ENCODE measurements at places on chromosomes 1 and 21.

GRCh38 chr1:67937010-67937409 lies 103.7 kb upstream of the GNG12 start:
- H3K27me3 ChIP-seq: no peaks in the 10 kb centered on the region
- H3K4me1 ChIP-seq: no peaks in the 10 kb centered on the region
- DNase-seq: no peak

DNA sequence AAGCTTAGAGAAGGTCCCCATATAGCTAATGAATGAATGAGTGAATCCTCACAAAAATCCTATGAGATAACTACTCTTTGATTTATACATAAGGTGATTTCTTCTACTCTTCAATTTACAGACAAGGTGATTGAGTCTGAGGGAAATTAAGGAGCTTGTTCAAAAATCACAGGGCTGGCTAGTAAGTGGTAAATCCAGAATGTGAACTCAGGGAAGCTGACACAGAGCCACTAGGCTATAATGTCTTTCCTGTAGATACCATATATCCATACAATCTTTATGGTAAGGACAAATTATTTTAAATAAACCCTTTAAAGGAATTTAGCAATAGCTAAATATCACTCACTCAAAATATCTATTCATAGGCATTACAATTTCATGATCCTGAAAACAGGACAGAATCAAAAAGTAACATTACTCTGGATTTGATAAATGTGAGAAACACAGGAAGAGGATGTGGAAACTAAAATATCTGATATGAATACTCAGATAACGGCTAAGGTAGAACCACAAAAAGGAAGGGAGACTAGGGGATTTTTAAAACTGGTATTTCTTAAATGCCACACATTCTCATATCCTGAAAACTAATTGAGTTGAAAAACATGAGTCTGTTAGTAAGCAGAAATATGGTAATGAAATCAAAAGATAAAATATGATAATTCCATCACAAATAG lies 108.2 kb downstream of the NBPF12 start:
- no peak overlapping the region for H3K4me3 ChIP-seq
- no peaks in the 10 kb centered on the region for H3K27me3 ChIP-seq
- DNase-seq: no peak
- H3K27ac ChIP-seq: no peak overlapping the region

DNA sequence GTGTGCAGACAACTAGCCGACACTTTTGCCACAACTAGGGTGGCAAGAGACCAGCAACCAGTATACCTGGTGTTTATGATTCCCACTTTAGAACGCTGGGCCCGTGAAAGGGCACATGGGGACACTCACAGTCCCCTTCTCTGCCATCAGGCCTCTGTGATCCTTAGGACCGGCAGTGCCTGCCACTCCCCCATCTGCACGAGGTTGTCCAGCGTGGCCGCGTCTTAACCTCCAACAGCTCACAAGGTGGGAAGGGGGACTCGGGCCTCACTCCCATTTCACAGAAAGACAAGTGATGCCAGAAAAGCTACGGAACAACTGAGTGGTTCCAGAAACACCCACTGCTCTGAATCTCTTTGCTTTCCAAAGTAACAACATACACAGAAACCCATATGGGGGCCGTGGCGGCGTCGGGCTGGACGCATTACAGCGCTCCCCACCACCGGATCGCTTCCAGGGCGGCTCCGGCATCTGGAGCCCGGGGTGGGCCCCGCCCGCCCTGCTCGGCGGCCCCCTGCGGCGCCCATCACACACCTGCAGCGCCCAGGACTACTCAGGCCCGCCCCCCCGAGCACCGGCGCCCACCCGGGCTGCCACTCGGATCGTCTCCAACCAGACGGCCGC lies 1.0 kb downstream of the ZNF496 start:
- peak overlapping the region; percentile 97 for H3K4me3 ChIP-seq
- DNase-seq: no peak
- H3K4me1 ChIP-seq: peaks cover 19% of the 10 kb centered on the region
- H3K36me3 ChIP-seq: peaks cover 66% of the 10 kb centered on the region

DNA sequence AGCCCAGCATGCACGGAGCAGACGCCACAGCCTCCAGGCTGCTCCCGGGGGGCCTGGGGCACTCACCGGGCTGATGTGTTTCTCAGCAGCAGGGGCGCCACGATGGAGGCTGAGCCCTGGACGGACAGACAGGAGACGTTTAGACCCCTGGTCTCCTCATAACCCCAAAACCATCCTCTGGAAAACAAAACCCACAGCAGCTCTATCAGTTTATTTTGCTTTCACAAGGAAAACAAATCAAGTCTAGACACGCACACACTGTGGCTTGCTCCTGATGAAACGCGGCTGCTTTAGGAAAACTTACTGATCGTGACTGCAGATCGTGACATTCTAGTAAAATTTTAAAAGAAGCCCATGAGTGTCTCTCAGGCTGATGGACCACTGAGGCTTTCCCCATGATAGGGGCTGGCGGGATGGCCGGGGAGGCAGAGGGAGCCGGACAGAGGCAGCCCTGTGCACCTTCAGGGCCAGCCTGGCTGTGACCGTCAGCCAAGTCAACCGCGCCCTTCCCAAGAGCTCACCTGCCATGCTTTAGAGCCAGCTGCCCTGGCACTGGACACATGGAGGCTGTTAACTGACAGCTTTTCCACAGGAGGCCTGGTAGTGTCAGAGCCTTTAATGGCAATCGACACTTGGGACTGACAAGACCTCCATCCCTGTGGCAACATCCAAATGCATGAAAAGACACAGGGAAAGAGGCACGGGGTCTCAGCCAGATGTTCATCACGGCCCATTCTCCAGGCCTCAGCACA lies 5.2 kb downstream of the POFUT2 start:
- no peak overlapping the region for H3K27ac ChIP-seq
- H3K36me3 ChIP-seq: peaks cover 83% of the 10 kb centered on the region

GRCh38 chr1:22415489-22415888 lies 36.2 kb upstream of the ZBTB40 start:
- H3K4me1 ChIP-seq: peaks cover 31% of the 10 kb centered on the region
- DNase-seq: no peak
- H3K4me3 ChIP-seq: no peak overlapping the region
- peaks cover 5% of the 10 kb centered on the region for H3K27me3 ChIP-seq

GRCh38 chr1:92623187-92623778 lies 136.6 kb upstream of the GFI1 start:
- H3K27me3 ChIP-seq: no peaks in the 10 kb centered on the region
- no peaks in the 10 kb centered on the region for H3K4me1 ChIP-seq
- no peak for DNase-seq

DNA sequence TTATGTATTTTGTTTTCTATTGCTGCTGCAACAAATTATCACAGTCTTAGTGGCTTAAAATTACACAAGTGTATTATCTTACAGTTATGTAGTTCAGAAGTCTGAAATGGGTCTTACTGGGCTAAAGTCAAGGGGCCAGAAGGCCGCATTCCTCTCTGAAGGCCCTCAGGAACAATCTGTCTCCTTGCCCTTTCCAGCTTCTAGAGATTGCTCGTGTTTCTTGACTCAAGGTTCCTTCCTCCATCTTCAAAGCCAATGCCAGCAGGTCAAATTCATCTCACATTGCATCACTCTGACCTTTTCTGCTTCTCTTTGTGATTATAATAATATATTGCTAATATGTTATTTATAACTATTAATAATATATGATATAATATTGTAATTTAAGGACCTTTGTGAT lies 97.1 kb downstream of the DIRAS3 start:
- H3K27ac ChIP-seq: no peak overlapping the region
- no peak for DNase-seq
- H3K4me3 ChIP-seq: no peak overlapping the region
- H3K36me3 ChIP-seq: no peaks in the 10 kb centered on the region
- H3K27me3 ChIP-seq: no peaks in the 10 kb centered on the region

GRCh38 chr1:43304314-43304681 lies 3.5 kb downstream of the TIE1 start:
- H3K4me1 ChIP-seq: peaks cover 16% of the 10 kb centered on the region
- no peak overlapping the region for H3K27ac ChIP-seq
- no peak overlapping the region for H3K4me3 ChIP-seq
- H3K27me3 ChIP-seq: no peaks in the 10 kb centered on the region
- no peaks in the 10 kb centered on the region for H3K36me3 ChIP-seq

GRCh38 chr21:31874812-31875212 lies 2.0 kb downstream of the HUNK start:
- peaks cover 25% of the 10 kb centered on the region for H3K4me1 ChIP-seq
- peak; percentile 46 for DNase-seq
- H3K27me3 ChIP-seq: no peaks in the 10 kb centered on the region
- H3K4me3 ChIP-seq: peak overlapping the region; percentile 94
- H3K27ac ChIP-seq: peak overlapping the region; percentile 11

- H3K27me3 ChIP-seq: no peaks in the 10 kb centered on the region
- H3K36me3 ChIP-seq: no peaks in the 10 kb centered on the region
- H3K27ac ChIP-seq: no peak overlapping the region
- no peak overlapping the region for H3K4me3 ChIP-seq
- no peak for DNase-seq
Observed at GRCh38 chr1:61852670-61853015, 110.4 kb downstream of the PATJ start.
